ENCODE measurements at places on chromosomes 4 and X. TPM values are rescaled to one million over a fixed set of nuclear protein-coding genes. Genes with fewer than 3 reads are reported as not detected.

Gene NPY2R
- 0.24 TPM for polyA plus RNA-seq

Gene CFAP47
- polyA plus RNA-seq = 0.01 TPM

Gene FHDC1
- 1.6 TPM for polyA plus RNA-seq

Gene RAB9B
- polyA plus RNA-seq = 16.2 TPM

Gene RNF128
- polyA plus RNA-seq = 5.6 TPM

Gene NEUROG2
- polyA plus RNA-seq = not detected

Gene GPRIN3
- polyA plus RNA-seq = 0.66 TPM

Gene STEEP1
- 23.0 TPM for polyA plus RNA-seq

Gene MAGEB1
- not detected for polyA plus RNA-seq

Gene P2RY8
- polyA plus RNA-seq = 2.6 TPM

Gene TCEANC
- 1.6 TPM for polyA plus RNA-seq

Gene KCNIP4
- 4.9 TPM for polyA plus RNA-seq

Gene MAML3
- 7.0 TPM for polyA plus RNA-seq

Gene CT45A3
- not detected for polyA plus RNA-seq
